ENCODE measurements at places on chromosomes 7 and 10. TPM values are rescaled to one million over a fixed set of nuclear protein-coding genes. Genes with fewer than 3 reads are reported as not detected.

SMO gene
- total RNA-seq = 28.8 TPM

HMX3 gene
- total RNA-seq = not detected

CRHR2 gene
- total RNA-seq = not detected

SEM1 gene
- total RNA-seq = 57.9 TPM

All from smooth muscle cell of the umbilical artery (primary cell).